AG09319 (cell line): ENCODE measurements at places on chromosomes 12 and 14.

DNA sequence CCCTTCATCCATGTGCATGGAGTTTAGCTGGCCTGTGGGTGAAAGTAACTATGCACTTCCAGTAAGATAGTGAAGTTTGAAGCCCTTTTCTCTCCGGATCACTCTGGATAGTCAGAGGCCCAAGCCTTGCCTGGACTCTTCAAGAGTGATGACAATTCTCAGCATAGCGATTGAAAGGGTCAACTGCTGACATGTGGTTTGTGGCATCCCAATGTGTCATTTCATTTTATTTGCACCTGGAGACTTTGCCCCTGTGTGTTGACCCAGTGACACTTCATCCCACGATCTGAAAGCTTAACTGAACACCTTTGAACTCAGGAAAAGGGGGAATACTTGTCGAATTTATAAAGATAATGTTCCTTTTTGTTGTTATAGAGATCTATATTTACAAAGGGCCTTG lies 711.9 kb upstream of the TMEM132C start:
- no peak for DNase-seq

GRCh38 chr12:93668919-93669418 lies 8.2 kb upstream of the CRADD start:
- no peak for DNase-seq

DNA sequence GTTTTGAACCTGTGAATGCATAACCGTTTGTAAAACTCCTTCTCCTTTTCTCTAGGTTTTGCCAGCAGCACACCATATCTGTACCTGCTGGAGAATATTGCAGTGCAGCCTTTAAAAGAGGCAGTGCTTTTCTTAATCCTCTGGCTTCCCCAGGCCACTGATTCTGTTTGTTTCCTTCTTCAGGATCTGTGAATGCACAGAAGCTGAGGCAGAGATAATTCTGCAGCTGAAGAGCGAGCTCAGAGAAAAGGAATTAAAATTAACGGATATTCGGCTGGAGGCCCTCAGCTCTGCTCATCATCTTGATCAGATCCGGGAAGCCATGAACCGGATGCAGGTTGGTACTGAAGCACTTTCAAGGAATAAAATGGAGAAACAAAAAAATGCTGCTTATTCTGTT lies 348.7 kb downstream of the NAV3 start:
- no peak for DNase-seq

GRCh38 chr12:42958291-42958674 lies 368.7 kb upstream of the PRICKLE1 start:
- DNase-seq = no peak

DNA sequence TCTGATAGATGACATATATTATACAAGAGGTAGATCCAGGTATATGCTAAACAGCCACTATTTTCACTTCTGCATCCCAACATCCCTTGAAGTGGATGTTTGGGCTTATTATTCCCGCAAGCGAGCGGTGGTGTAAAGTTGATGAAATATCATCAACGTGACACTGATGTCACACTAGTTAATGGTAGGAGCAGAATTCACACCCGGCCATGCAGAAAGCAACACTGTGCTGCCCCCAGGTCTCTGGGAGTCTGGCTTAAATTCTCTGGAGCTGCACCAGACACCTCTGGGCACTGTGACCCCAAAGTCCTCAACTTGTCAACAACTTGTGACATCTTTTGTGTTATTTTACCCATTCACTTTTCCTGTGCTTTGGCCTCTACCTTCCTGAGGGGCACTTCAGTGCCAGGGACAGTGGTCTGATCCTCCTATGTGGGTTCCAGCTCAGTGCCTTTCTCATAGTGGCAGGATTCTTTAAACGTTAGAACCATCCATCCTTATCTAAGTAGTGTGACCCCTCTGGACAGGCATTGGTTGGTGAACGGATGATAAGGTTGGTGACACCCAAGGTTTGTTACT lies 952 bp downstream of the DRAM1 start:
- DNase-seq = no peak

- DNase-seq = no peak
Observed at GRCh38 chr12:105445649-105446048, 115.2 kb downstream of the C12orf75 start.

- no peak for DNase-seq
Observed at GRCh38 chr12:42442888-42443287, 116.9 kb downstream of the PPHLN1 start.

- DNase-seq = no peak
Observed at GRCh38 chr12:65494537-65494936, 216.1 kb downstream of the MSRB3 start.

DNA sequence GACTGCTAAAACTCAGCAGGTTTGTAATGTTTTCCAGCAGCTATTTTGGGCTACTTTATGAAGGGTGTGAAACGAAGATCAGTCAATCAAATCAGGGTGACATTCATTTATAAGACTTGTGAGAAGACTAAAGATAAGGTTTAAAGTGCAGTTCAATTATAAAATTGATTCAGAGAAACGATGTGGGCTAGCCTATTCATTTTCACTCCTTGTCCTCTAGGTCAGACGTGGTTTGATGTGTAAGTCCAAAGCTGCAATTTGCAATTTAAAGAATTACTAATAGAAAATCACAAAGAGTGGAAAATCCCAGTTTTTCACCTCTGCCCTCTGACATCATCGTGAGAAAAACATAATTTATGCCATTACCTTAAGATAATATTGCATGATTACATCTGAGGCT lies 243.5 kb upstream of the NOVA1 start:
- DNase-seq = no peak

DNA sequence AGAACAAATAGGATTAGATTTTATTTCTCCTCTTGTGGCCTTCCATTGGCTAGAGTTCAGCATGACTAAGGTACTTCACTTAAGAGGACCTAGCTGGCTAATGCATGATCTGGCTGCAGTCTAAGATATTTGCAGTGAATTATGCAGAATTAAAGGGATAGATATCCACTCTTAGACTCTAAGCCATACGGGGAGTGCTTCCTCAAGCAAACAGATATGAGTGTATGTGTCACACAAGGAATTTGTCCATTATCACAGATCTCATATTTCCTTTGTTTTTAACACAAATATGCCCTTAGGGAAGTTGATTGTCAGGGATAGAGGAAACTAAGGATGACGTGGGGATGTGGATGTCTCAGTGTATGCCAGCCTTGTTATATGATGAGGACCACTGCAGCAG lies 88.1 kb upstream of the DHRS4 start:
- no peak for DNase-seq

DNA sequence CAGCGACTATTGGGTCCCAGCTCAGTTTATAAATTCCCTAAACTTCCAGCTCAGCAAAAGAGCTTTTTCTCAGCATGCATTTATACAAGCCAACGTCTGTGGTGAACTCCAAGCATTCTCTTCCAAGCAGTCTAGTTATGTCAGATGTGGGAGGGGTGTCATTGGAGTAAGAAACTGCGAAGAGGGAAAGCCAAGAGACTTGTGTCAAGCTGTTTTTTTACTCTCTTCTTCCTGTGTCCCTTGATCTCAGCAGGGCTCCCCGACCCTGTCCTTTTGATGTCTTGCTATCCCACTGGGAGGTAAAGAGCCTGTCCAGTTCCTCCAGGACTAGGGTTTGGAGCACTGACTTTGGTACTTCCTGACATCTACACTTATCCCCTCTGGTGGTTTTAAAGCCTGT lies 69.0 kb downstream of the PPM1H start:
- DNase-seq = no peak

DNA sequence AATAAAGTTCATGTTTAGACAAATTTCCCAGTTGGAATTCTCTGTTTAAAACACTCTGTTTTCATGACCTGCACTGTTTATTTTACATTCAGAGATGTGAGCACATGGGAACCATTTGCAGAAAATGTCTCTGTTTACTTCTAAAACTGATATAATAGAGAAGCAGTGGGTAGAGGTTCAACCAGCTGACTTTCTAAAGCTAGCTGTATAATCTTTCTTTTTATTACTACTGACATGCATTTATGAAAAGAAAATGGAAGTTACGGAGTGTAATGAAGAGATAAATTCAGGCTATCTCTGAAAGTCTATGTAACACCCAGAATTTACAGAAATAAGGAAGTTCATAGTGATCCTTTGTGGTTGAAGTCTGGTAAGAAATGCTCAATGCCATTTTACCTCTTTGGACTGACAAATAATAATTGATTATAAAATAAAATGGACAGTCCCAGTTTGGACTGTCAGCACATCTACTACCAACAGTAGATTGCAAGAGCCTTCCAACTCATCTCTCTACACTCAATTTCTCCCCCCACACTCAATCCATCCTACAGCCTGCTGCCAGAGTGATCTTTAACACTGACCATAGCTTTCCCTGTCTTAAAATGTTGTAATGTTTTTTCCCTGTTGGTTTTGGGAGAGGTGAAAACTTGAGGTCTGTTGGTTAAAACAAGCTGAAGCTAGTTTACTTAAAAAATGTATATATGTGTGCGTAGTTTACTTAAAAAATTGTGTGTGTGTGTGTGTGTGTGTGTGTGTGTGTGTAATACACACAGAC lies 137.4 kb downstream of the AEBP2 start:
- DNase-seq = no peak

DNA sequence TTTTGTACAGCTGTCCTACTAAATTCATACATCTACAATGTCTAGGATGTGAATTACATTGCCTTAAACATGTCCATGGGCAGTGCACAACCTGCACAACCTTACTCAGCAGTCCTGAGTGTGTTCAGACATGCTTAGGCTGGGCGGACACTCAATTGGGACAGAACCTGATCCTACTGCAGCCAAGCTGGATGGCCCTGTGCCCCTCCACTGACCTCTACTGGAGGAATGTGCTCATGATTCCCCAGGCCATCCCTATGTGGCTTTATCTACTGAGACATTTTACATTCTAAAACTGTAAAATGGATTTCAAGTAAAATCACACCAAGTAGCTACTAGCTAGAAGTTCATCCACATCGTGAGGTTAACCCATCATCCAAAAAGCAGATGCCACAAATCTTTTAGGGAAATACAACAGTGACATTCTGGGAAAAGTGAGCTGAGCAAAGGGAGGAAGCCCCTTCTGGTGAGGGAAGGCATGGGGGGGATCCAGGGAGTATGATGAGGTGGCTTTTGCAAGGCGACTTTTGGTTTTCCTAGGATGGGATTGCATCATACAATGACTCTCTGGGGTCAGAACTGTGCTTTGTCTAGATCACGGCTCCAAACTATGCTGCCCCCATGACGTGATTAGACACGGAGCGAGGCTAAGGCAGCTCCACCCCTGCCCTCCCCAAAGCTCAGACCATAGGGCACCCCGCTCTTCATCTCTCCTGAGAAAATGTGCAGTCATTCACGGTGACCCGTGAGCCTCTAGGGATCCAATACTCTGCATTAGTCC lies 911.7 kb upstream of the TMEM132C start:
- peak; percentile 3 for DNase-seq

DNA sequence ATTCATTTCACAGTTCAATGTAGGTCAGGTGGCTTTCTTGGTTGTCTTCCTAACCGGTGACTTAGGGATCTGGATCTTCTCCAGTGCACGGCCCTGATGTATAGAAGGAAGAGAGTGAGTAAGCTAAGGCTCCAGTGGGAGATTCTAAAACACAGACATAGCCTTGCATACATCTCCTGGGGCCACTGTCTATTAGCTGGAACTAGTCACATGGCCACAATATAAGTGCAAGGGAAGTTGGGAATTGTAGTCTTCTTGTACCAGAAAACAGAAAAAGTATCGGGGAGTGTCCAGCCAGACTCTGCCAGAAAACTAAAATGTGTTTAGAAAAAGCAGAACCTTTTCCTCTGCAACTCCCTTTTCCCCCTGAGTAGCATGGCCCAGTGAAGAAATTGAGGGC lies 531.6 kb downstream of the VRK1 start:
- DNase-seq = no peak

- DNase-seq = no peak
Observed at GRCh38 chr14:50308363-50308915, 3.6 kb downstream of the L2HGDH start.

GRCh38 chr14:69288011-69288771 lies 28.2 kb downstream of the GALNT16 start:
- peak; percentile 75 for DNase-seq

DNA sequence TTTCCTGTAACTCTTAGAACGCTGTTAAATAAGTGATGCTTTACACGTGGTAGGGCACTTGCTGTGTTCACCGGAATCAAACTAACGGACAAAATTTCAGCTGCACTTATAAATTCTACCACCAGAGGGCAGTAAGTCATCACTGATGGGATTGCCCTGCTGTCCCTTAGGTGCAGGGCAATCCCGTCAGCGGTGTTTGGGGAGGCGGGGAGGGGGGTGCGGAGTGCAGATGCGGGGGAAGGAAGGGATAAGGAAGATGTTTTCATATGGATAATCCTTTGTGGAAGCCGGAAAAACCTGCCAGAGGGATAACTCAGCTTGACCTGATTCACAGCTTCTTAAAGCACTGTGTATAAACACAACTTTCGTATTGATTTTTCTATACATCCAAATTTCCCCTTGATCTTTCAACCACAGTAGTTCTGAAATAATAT lies 21.7 kb upstream of the SLC10A1 start:
- DNase-seq = peak; percentile 15

DNA sequence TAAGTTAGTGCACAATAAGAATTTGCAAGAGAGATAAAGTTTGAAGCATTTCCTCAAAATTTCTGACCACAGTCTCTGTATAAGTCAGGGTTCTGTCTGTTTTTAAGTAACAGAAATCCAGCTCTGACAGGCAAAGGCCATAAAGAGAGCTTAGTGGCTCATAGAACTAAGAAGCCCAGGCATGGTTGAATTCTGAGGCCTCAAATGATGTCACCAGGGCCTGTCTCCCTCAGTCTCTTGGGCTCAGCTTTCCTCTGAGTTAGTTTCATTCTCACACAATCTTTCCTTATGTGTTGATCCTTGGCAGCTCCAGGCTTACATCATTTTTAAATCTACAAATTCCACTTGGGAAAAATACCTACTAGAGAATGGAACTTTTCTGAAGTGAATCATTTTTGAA lies 173.4 kb upstream of the ATP2B1 start:
- DNase-seq = no peak

- DNase-seq = no peak
Observed at GRCh38 chr12:67241482-67241881, 27.7 kb upstream of the CAND1 start.

DNA sequence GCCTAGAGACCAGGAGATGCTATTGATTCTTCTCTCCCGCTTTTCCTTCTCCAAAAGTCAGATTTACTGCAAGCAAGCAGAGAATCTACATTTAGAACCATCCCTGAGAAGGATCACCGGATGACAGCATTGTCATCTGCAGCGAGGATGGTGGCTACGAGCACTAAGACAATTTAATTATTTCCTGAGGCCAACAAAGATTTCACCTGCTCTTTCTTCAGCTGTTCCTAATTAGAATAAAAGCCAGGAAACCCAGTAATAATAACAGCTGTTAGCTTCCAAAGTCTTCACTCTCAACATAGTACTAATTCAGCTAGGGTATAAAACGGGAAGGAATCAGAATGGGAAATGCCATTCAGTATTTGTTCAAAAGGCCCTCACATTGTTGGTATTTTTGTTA lies 53.3 kb downstream of the TMTC1 start:
- no peak for DNase-seq

- DNase-seq = no peak
Observed at GRCh38 chr12:3130057-3130830, 53.1 kb downstream of the TSPAN9 start.
